ENCODE measurements at places on chromosomes 4 and X. TPM values are rescaled to one million over a fixed set of nuclear protein-coding genes. Genes with fewer than 3 reads are reported as not detected.

The GAGE1 gene
- not detected for total RNA-seq

The CENPI gene
- 6.3 TPM for total RNA-seq

The ABRAXAS1 gene
- 19.2 TPM for total RNA-seq

The CABS1 gene
- total RNA-seq = not detected

The FGF2 gene
- 0.39 TPM for total RNA-seq

The DNAAF6 gene
- total RNA-seq = not detected
